Renal cortex interstitium (tissue), 15 donors: ENCODE measurements at places on chromosomes 2 and 18. TPM values are rescaled to one million over a fixed set of nuclear protein-coding genes. Genes with fewer than 3 reads are reported as not detected.

DNA sequence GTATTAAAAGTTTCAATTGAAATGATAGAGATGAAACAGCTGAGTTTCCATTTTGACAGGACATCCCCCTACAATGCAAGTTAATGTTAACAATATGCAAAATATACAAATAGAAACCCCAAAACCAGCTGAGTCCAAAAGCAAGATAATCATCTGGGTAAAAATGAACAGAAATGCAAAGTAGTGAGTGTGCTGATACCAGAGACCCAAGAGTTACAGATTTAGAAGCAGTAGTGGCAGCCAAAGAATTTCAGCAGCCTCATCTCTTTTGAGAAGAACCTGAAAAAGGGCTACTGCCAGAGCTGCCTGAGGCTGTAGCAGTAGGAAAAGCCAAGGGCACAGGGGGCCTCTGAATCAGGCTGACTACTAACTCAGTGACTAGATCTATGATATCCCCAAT, 82.6 kb downstream of the THADA start:
- no peak for DNase-seq

- no peak for DNase-seq
These were observed 45.8 kb upstream of the NFU1 start for GRCh38 chr2:69483024-69483423.

DNA sequence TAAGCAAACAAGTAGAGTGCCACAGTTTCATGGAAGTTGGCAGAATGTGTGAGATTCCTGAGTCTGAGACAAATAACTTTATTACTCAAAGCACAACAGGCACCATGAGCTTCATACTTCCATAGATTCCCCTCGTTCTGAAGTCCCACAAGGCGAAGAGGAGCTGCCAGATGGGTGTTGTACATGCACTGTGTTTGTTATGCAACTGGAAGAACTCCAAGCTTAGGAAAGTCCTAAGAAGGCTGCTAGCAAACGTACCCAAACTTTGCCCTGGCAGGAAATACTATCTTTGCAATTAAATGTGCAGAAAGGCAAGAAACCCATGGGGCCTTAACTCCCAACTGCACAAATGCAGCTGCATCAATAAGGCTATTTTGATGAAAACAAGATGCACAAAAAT, 1.6 kb upstream of the GCA start:
- no peak for DNase-seq

- peak; percentile 42 for DNase-seq
These were observed 100.2 kb upstream of the SULT1C3 start for GRCh38 chr2:108139521-108139920.

- no peak for DNase-seq
These were observed 50.2 kb downstream of the SKA1 start for GRCh38 chr18:50424877-50425690.

DNA sequence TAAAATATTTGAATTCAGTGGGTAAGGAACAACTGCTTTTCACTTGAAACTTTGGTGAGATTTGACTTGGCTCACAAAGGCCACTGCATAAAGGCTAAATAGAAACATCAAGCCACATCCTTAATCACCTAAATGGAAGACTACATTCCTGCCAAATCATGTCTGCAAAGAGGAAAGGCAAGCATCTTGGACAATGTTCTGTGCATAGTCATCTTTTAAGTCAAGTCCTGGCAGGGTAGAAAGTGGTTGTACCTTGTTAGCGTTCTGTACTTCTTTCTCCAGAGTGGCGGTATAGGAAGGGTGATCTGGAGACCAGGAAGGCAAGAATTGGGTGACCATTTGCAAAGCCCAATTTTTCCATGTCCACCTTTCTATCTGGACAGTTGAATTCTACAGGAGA, 121.4 kb upstream of the SLC14A2 start:
- DNase-seq = no peak

DNA sequence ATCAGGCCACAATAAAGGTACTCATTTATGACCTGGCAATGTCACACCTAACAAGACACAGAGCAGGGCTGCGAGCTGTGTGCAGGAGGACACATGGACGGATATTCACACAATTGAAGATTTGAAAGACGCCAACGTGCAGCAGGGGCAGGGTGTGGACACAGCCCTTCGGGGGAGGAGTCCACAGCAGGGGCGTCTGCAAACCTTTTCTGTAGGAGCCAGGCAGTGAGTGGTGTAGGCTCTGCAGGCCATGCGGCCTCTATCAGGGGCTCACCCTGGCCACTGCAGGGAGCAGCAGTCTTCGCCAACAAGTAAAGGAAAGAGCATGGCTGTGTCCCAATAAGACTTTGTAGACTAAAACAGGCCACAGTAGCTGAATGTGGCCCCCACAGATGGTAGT, 125.7 kb upstream of the SNTG2 start:
- DNase-seq = no peak

DNA sequence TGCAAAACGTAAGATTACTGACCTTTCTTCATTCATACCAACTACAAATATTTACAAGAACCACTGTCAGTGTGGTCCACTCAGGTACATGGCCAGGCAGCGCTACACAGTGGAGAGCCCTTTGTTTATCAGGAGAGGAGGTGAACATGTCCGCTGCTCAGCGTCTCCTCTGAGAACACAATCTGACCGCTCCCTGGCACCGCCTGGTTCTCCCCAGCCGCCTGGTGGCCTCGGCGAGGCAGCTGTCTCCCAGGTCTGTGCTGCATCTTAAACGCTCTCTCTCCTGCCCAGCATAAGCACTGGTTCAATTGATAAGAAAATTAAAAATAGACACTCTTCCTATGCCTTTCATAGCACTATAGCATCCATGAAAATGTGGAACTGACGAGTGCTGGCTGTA, 146.8 kb upstream of the PXDN start:
- DNase-seq = no peak

DNA sequence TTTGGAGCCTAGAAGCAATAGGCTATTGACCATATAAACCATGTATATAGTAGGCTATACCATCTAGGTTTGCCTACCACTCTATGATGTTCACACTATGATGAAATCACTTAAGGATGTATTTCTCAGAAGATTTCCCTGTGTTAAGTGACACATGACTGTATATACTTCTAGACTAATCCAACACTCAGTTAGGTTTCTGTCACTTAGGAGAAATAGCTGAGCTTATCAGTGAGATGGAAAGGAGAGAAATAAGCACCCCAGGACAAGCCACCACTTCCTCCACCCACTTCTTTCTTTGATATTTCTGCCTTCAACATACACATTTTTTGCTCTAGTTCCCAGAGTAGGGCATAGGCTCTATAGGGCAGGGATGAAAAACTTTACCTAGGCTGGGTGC, 7.8 kb downstream of the PECR start:
- DNase-seq = no peak

DNA sequence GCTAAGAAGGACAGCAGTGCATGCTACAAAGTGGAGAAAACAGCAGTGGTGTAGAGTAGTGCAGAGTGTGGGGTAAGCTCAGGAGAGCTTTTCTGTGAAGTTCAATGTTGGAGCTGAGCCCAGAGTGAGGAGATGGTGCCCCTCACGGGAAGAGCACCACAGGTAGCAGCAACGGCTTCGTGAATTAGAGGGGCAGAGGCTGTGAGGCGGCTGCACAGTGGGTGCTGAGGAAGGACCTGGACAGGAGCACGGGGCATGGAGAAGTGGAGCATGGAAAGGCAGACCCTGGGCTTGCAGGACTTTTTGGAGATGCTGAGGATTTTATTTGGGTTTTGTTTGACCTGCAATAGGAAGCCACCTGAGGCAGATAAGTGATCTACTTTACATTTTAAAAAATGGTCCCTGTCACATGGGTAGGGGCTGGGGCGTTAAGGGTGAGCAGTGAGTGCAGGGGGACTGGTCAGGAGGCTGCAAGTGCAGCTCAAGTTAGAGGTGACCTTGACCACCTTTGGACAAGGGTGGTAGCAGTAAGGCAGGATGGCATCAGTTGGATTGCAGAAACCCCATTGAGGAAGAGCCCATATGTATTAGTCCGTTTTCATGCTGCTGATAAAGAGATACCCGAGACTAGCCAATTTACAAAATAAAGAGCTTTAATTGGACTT, 85.0 kb downstream of the MYCN start:
- DNase-seq = no peak

The ANKRD30B gene
- polyA plus RNA-seq = 0.14 TPM

The SESTD1 gene
- polyA plus RNA-seq = 74.9 TPM

The CTAGE1 gene
- not detected for polyA plus RNA-seq

The PSMA8 gene
- not detected for polyA plus RNA-seq

The IL37 gene
- 0.22 TPM for polyA plus RNA-seq

The RBMS1 gene
- polyA plus RNA-seq = 150 TPM

The NEU2 gene
- polyA plus RNA-seq = not detected

The SLC4A5 gene
- polyA plus RNA-seq = 3.2 TPM

The FNDC4 gene
- polyA plus RNA-seq = 8.1 TPM
